AG09319 (cell line): ENCODE measurements at places on chromosomes 1 and 21.

GRCh38 chr1:5811419-5811818 lies 180.8 kb downstream of the NPHP4 start:
- DNase-seq: no peak

DNA sequence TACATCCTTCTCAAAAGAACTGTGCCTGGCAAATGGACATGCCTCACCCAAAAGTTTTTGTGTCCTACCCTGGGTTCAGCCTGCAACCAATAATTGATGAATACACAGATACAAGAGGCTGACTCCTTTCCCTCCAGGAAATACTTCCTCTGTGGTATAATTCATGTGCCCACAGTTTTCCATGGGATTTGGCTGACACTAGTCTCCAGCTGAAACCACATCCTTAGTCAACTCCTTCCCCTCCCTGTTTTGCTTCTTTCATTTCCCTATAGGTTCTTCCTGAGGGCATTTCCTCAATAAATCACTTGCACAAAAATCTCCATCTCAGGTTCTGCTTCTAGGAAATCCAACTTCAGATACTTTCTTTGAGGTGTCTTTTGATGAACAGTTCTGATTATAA lies 436.6 kb upstream of the C1orf87 start:
- DNase-seq: no peak

- no peak for DNase-seq
Observed at GRCh38 chr21:34593423-34593822, 21.5 kb downstream of the RCAN1 start.

- DNase-seq: no peak
Observed at GRCh38 chr1:11285883-11286734, 13.1 kb downstream of the UBIAD1 start.

DNA sequence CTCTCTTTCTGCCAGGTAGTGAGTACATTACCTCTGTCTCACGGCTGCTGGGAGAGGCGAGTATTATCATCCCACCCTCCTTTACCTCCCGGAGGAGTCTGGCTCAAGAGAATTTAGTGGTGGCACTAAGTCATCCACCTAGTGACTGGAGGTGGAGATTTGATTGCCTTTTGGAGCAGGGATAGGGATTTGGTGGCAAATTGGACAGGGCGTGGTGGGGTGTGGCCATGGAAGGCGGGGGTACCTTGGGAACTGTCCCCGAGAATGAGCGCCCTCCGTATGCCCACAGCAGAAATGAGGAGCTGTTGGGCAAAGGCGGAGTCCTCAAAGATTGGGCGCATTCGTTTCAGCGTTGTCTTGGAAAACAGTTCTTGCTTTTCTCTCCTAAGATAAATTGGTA lies 32.1 kb upstream of the HMGN1 start:
- no peak for DNase-seq

DNA sequence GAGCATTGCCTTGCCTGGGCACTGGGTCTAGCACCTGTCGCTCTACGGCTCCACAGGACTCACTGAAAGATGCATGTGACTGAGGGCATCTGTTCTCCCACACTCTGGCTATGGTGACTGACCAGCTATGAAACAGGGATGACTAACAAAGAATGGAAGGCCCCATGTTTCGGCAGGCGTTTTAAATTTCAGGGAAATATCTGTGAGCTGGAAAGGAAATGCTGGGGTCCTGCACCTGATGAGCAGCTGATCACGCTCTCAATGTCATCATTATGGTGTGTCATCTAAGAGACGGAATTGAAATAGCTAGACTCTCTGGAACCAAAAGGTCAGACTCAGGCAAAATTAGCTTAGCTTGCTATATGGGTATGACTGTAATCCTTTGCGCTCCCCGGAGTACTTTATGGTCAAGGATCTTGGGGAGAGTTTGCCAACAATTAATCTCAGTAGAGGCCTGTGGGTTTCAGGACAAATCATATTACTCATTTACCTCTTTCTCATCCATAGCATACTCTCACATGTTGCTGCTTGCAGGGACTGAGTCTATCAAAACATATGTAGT lies 24.5 kb upstream of the PALMD start:
- DNase-seq: no peak

GRCh38 chr1:23528250-23528978 lies 2.6 kb downstream of the E2F2 start:
- peak; percentile 44 for DNase-seq

DNA sequence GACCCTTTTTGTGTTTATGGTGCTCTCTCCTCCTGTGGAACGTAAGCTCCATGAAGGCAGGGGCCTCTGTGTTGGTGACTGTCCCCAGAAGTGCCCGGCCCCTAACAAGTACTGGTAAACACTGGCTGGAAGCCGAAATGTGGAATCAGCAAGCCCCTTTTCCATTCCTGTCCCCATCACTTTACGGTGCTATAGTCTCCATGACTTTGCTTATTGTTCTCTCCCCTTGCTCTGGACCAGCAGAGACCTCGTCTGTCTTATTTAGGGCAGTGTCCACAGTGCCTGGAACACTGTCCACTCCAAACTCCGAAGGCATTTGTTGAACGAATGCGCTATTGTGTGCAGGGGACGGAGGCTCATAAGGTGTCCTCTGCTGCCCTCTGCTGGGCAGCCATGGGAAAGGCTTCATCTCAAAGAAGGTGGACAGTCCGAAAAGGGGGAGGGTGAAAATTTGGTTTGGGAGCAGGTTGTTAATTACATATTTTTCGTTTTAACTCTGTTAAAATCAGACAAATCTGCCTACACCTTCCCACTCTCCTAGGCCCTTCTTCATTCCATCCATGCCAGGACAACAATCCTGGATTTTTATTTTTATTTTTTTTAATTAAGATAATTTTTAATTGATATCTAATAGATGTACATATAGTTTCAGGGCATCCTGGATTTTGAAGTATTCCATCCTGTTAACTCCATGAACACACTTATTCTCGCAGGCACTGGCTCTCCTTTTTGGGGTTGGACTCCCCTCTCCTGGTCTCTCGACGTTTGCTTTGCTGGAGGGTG lies 115.6 kb downstream of the PGBD5 start:
- DNase-seq: peak; percentile 43

GRCh38 chr1:109767637-109768334 lies 4.1 kb upstream of the EPS8L3 start:
- no peak for DNase-seq

- DNase-seq: no peak
Observed at GRCh38 chr1:59271561-59272260, 25.2 kb upstream of the FGGY start.

DNA sequence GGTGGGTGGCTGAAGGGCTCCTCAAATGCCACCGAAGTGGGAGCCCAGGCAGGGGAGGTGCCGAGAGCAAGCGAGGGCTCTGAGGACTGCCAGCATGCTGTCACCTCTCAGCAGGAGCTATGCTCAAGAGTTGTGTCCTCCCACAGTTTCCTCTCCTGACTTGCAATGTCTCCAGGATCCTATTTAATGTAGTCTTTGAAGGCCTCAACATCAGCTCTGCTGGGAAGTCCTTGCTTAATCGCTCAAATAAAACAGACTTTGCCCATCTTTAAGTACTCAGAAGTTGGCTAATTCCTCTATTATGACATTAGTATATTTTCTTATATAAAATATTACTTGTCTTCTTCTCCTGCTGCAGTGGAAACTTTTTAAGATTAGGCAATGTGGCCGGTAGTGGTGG lies 154.2 kb upstream of the NRIP1 start:
- no peak for DNase-seq

GRCh38 chr1:67627906-67628305 lies 57.1 kb upstream of the GADD45A start:
- no peak for DNase-seq

DNA sequence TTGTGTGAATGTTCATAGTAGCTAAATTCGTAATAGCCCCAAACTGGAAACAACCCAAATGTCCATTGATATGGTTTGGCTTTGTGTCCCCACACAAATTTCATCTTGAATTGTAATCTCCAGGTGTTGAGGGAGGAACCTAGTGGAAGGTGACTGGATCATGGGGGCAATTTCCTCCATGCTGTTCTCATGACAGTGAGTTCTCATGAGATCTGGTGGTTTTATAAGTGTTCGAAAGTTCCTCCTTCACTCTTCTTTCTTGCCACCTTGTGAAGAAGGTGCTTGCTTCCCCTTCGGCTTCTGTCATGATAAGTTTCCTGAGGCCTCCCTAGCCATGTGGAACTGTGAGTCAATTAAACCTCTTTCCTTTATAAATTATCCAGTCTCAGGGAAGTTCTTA lies 11.3 kb downstream of the UBE2G2 start:
- DNase-seq: no peak

GRCh38 chr1:150973836-150974579 lies 627 bp downstream of the CERS2 start:
- DNase-seq: no peak

- no peak for DNase-seq
Observed at GRCh38 chr1:5938101-5938646, 54.1 kb downstream of the NPHP4 start.

- no peak for DNase-seq
Observed at GRCh38 chr1:117416546-117417125, 49.4 kb downstream of the MAN1A2 start.

DNA sequence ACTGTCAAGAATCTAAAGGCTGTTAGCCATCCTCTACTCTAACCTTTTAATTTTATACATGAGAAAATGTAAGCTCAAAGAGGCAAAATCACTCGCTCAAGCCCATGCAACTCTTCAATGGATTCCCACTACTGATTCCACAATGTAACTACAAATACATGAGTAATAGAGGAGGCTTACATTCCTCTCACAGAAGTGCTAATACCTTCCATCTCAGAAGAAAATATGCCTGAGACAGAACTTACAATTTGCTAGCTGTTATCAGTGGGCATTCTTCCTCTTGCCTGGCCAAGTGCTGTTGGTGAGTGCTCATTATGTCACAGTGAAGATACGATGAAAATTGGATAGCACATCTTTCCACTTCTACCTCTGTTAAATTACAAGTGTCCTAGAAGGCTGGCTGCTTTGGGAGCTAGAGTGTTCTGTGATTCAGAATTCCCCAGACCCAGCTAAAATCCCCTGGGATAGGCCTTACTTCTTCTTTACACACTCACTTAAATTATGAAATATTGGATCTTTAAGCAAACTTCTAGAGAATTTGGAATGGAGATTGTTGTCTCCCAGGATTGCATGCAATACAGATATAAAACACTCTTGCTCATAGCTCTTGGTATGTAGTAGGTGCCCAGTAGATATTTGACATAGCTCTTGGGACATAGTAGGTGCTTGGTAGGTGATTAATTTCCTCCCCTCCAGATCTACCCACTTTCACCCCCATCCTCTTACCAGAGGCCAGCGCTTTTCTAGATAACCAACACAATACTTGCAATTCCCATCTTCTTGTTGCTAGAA lies 24.1 kb downstream of the BCL9 start:
- no peak for DNase-seq

DNA sequence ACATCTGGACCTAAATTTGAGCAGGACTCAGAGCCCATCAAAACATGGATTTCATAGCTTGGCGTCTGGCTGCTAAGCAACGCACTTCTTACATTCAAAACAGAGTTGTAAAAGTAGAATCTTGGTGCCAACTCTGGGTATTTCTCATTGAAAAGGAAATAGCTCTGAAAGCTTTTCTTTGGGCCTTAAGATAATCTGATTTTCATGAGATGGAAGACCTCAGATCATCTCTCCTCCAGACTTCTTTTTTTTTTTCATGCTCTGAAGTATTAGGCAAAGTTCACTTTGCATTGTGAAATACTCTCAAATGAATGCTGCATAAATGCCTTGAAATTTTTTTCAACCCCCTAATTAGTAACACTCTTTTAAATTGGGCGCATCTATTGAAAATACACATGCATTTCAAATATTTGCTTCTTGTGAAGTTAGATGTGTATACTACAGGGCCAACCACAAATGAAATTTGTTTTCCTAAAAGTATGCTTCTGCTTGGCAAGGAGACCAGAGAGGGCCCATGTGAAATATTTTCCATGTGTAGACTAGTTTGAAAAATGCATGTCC lies 4.2 kb downstream of the ADAMTS5 start:
- DNase-seq: peak; percentile 65

- DNase-seq: no peak
Observed at GRCh38 chr1:232413674-232414073, 216.3 kb downstream of the SIPA1L2 start.

- no peak for DNase-seq
Observed at GRCh38 chr1:39901464-39901713, 328 bp downstream of the MYCL start.
